Stimulated activated naive CD4-positive, alpha-beta T cell treated with Interleukin-2 at 50 U/mL for 16 hours (primary cell): ENCODE measurements at places on chromosomes 3 and 15.

DNA sequence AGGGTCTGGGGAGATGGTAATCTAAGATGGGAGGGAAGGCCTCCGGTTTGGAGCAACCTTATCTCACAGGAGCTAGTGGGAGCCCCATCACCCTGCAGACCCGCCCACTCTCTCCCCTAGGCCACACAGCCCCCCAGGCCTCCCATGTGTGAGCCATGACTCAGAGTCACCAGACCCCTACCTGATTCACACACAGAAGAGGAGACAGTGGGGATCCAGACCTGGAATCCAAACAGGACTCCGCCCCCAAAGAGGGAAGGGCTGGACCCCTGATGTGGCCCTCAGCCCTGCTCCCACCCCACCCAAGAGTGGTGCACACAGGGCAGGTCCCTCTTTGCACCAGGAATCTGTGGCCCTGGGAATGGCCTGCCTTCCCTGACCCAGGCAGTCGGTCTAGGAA is 97.4 kb downstream of the ADCY5 start:
- no peak for DNase-seq

DNA sequence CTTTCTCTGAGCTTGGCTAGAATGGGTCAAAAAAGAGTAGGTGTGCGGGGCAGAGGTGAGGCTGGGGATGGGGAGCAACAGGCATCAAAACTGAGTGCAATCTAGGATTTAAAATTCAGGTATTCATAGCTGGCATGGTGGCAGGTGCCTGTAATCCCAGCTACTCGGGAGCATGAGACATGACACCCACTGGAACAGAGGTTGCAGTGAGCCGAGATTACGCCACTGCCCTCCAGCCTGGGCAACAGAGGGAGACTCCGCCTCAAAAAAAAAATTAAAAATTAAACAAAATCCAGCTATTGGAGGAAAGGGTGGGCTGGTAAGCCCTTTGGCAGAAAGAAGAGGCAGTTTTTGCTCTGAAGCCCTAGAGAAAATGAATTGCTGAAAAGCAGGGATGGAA is 485.8 kb upstream of the PROK2 start:
- DNase-seq = no peak

- no peak for DNase-seq
Measured at GRCh38 chr15:55344206-55344605, 25.2 kb downstream of the PIGB start.

GRCh38 chr3:132220986-132221385 is 96.2 kb upstream of the ACP3 start:
- DNase-seq = no peak

GRCh38 chr3:113507501-113508067 is 7.4 kb downstream of the SPICE1 start:
- no peak for DNase-seq

GRCh38 chr15:81297603-81298575 is 26.1 kb downstream of the STARD5 start:
- DNase-seq = no peak

GRCh38 chr3:17749705-17750293 is 7.4 kb upstream of the TBC1D5 start:
- no peak for DNase-seq

- DNase-seq = no peak
Measured at GRCh38 chr3:55723653-55724406, 236.7 kb upstream of the WNT5A start.

GRCh38 chr15:43104426-43104825 is 1.4 kb downstream of the UBR1 start:
- no peak for DNase-seq

GRCh38 chr15:33226559-33227181 is 32.2 kb upstream of the FMN1 start:
- DNase-seq = peak; percentile 44

DNA sequence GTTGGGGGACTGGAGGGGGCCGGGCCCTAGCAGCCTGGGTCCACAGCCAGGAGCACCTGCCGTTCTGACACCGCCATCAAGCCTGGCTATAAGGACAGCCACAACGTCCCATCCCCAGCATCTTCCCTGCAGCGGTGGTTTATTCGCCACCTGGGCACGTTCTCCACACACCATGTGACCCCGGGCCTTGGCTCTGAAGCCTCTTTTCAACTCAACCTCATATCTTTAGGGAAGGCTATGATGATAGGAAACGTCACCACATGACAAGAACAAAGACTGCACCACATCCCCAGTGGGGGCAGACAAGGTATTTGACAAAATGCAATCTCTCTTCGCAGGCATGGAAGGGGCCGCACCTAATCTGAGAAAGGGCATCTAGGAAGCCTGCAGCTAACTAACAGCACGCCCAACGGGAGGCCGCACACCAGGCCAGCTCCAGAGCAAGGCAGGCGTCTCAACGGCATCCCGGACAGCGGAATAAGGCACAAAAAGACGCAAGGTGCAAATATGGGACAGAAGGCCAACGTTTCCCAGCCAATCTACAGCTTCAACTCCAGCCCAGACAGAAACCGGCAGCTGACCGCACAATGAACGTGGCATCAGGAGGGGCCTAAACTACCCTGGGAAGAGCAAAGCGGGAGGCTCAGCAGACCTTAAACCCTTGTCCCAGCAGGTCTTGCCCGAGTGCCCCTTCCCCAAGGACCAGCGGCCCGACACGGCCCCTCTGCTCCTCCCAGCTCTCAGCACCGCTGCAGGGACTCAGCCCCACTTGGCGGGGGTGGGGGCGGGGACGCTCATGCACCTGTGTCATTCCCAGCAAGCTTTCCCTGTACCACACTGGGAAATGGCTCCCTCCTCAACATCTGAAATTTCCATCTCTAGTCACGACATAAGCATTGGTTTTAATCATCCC is 41.9 kb downstream of the NIPA2 start:
- no peak for DNase-seq

DNA sequence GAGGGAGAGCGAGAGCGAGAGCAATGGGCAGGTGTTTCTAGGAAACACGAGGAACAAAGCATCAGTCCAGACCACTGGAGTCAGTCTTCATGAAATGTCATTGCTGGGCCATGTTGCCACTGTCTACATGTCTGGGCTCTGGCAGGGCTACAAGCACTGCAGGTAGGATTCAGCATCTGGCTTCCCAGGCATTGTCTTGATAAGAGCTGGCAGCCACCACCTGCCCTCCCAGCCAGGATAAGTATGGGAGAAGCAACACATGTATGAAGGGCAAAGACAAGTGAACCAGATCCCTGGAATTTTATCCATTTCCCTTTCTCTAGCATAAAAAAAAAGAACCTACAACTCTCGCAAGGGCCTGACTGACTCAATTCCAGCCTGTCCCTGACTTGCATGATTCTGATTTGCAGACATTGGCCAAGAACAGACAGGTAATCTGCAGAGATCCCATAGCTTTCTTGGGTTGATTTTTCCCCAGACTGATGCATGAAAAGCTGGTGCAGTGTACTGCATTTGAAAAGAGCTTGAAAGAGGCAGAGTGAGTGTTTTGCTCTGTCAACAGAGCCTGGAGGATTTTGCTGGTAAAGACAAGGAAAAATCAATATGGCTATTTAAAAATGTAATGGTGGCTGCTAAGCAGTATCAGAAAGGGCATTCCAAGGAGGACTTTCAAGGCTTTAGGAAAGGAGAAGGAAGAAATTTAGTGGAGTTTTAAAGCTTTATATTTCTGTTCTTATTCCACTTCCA is 157.2 kb upstream of the MYRIP start:
- DNase-seq = no peak

DNA sequence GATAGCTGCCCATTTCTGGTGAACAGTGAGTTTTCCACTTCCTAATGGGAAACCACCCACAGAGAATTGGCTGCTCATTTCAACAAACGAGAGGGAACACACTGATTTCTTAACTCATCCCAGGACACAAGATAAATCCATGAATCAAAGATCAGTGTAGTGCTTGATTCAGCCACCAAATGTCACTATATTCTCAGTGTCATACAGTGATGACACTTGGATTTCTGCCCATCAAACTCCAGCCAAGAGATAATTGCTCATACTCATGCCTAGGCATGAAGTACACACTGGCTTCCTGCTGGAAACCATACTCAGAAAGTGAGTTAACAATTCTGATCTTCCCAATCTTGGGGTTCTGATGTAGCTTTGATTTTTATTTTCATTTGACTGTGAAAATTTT is 35.4 kb upstream of the GRM7 start:
- no peak for DNase-seq

DNA sequence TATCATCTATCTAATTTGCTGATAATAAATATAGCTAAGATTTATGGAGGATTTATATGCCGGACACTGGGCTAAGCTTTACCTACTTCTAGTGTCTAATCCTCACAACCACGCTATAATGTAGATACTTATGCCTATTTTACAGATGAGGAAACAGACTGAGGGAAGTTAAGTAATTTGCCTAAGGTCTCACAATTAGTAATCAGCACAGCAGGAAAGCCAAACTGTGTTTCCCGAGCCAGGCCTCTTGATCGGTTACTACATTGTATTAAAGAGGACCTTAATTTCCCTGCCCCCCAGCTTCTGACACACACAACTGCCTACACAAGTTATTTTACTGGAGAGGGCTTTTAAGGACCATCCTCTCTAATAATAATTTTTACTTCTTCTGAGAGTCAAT is 40.9 kb downstream of the ONECUT1 start:
- DNase-seq = no peak

GRCh38 chr15:56992725-56993124 is 74.3 kb downstream of the TCF12 start:
- no peak for DNase-seq

GRCh38 chr3:37662785-37663184 is 198.9 kb upstream of the CTDSPL start:
- no peak for DNase-seq

GRCh38 chr3:73727117-73727821 is 102.5 kb upstream of the PDZRN3 start:
- DNase-seq = no peak

DNA sequence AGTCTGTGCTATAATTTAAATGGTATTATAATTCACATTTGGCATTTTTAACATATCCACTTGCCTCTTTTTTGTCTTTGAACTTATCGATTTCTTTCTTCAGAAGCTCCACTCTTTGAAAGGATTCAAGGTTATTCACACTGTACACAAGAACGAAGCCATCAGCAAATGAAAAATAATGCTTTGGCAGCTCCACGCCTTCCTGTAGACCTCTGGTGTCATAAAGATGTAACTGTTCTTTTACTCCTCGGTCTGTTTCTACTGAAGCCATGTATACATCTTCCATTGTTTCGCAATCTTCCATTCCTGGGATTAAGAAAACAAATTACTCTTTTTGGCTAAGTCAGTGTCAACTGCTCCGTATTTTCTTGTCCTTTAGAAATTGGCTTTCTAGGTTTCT is 16.0 kb downstream of the NKIRAS1 start:
- no peak for DNase-seq

DNA sequence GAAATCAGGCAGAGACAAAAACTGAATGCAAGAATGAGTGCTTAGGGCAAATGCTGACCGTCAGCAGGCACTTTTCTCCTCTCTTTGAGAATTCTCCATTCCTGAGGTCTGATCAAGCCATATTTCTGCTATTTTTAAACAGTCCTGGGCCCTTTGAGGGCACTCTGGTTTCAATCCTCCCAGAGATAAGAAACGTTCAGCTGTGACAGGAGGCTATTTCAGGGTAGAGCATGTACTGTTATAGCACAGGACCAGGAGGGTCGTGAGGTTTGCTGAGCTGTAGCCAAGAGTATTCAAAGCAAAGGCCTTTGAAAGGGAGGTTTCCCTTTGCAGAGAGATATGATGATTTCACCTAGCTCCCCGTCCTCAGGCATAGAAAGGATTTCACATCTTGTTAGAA is 39.6 kb upstream of the PDZRN3 start:
- DNase-seq = no peak

DNA sequence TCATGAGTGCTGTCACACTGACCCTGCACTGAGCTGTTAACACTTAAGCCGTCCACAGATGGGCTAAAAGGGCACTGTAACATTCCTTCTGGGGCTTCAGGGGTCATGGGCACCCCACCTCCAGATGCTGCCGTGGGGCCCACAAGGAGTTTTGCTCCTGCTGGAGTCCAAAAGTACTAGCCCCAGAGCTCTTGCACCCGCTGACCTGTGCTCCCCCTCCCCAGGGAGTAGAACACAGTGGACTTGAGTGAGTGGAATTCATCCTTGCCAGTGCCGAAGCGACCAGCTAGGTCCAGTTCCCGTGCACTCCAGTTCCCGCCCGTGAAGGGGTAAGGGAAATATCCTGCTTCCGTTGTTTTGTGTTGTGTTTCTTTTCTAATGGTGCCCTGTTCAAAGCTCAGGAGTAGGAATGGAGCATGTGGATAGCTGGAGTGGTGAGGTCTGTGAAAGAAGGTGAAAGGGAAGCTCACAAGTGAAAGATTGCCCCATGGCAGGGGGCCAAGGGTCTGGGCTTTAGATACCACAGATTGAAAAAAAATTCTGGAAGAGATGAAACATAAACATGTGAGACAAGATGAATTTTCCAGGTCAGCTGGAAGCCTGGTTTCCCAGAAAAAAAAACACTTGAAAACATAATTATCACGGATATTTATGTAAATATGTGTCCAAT is 36.6 kb downstream of the SLCO2A1 start:
- no peak for DNase-seq

GRCh38 chr3:194672876-194673275 is 885 bp upstream of the LSG1 start:
- DNase-seq = no peak

DNA sequence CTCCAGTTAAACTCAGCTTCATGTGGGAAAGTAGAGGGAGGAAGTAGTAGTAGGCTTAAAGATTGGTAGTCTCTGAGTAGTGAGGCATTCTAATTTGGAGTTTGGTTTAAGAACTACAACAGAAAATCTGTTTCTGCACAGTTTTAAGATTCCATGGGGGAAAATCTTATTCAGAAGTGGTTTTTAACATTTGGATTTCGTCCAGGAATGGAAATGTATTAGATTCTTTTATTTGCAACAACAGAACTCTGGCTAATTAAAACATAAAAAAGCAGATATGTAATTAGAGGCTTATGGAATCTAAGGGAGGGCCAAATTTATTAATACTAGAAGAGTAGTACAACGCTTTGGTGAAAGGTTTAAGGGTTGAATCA is 36.0 kb downstream of the NECTIN3 start:
- no peak for DNase-seq

- no peak for DNase-seq
Measured at GRCh38 chr3:152039887-152040286, 166.4 kb downstream of the SUCNR1 start.

- DNase-seq = no peak
Measured at GRCh38 chr3:24196526-24196925, 251.4 kb downstream of the NR1D2 start.

GRCh38 chr15:81948751-81949150 is 97.1 kb downstream of the MEX3B start:
- DNase-seq = no peak
